Activated gamma-delta T cell treated with Interleukin-2 at 50 U/mL for 16 hours (primary cell): ENCODE measurements at places on chromosomes 6 and 20.

GRCh38 chr6:137033828-137034227, 10.9 kb downstream of the IL20RA start:
- DNase-seq, result peak; percentile 51

DNA sequence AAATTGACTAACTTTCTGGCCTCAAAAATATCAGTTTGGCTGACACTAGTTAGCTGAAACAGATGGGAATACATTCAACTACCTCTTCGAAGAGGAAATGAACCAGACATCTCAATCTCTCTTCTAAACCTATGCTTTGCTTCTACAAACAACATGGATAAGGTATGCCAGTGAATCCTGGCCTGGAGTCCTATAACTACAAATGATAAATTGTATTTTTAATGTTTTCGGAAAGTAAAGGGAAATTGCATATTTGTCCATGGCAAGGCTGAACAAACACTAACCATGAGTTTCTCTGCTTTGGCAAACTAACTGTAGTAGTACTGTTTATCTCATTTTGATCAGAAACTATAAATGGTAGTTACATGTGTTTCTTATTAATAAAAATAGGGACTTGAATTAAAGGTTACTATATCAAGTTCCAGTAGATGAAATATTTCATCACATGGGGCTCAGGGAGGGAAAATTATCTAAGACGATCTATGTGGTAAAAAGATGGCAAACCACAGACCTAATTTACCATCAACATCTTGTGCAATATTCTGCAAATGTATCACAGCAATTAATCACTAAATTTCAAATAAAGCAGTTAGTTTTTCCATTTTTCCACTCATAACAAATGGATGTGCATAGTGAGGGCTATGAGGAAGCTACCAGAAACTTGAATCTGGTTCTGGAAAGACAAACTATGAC, 76.8 kb downstream of the COL12A1 start:
- DNase-seq, result no peak

GRCh38 chr20:3909952-3910366, 20.8 kb downstream of the PANK2 start:
- DNase-seq, result no peak

DNA sequence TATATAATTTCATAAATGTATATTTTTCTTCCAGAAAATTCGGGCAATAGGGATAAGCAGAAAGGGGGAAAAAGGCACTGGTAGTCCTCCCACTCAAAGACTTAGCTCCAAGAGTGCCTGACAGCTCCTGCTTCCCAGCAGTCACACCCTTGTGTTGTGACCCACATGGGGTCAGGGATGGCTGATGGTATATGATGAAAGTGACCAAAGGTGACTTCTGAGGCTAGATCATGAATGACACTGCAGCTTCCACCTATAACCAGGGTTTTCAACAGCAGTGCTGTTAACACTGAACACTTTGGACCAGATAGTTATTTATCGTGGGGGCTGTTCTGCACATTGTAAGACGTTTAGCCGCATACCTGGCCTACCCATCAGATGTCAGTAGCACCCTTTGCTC, 22.3 kb downstream of the FAM50B start:
- no peak for DNase-seq

DNA sequence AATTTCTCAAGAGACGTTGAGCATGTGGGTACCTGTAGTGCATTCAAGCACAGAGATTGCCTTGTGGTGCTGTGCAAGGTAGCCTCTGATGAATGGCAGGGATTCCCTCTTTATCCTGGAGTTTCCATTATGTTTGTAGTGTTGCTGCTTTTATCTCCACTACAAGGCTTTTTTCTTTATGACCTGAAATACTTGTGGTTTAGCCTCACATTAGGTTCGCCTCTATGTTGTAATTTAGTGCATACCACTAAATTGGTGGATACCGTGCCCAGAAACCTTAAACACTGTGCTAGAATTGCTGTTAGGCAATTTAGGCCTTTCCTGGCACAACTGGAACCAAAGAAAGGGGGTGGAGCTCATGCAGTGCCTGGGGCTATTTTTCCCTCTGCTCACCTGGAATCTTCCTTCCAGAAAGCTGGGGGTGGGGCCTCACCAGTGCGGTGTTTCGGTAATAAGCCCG, 76.8 kb downstream of the NCOA7 start:
- no peak for DNase-seq

GRCh38 chr6:73182021-73182607, 43.2 kb downstream of the KHDC1L start:
- no peak for DNase-seq

DNA sequence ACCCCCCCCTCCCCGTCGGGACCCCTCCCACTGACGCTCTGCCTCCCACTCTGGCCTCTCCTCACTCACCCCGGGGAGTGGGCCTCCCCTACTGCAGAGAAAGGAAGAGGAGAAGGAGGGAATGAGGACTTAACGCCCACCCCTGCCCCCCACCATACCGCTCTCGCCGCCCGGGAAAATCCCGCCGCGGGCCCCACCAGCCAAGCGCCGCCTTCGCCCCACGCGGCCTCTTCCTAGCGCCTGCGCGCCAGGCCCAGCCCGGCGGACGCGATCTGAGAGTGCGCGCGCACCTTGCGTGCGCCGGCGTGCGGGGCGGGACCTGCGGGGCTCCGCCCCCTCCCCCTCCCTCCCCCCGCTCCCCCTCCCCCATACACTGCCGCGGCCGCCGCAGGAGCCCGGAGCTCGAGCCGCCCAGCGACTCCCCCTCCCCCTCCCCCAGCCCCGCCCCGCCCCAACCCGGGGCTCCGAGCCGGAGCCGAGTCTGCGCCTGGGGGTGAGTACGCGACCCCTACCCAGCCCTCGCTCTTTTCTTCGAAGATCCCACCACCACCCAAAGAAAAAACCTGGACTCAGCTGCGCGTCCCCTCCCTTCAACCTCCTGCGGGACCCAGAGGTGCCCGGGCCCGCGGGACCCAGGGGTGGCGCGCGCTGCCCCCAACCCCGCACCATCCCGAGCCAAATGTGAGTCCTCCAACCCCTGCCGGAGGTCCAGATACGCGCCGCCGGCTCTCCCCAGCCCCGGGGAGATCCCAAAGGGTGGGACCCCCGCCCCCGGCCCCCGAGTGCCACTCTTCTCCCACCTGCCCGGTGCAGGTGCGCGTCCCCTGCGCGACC, at the start of the genes MRPL14 and TMEM63B:
Gene MRPL14 (minus strand): TSS at position 267 of the 834 bp plus-strand sequence. CDS start 10,841 bp downstream, outside the sequence.
Gene TMEM63B (plus strand): TSS at position 369 of the 834 bp plus-strand sequence. CDS start 7,031 bp downstream, outside the sequence.
- DNase-seq, result peak; percentile 87

DNA sequence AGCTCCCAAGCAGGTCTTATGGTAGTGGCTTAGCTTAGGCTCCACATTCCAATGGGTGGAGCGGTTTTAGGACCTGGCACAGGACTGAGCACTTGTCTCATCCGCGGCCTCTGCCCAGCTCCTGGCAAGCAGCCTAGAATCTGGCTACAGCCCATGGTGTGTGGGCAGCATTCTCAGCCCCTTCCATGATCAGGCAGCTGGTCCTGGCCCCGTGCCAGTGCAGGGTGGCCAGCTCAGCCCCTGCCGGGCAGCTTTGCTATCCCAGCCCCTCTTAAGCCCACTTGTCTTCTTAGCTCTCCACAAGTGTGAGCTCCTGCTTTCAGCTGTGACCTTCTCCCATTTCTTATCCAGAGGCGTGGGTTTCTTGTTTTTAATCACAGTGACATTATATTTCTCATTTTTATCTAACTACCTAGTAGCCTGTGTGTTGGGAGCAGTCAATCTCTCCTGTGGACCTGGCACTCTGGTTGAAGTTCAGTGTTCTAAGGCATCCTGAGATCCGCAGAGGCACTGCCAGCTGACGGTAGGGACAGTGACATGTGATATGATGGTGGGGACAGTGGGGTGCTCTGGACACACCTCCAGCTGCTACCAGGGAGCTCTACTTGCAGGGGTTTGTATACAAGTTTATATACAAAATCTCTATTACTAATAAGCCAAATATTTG, 119.9 kb upstream of the PRND start:
- DNase-seq, result no peak
